ENCODE measurements at places on chromosomes 16 and 17.

DNA sequence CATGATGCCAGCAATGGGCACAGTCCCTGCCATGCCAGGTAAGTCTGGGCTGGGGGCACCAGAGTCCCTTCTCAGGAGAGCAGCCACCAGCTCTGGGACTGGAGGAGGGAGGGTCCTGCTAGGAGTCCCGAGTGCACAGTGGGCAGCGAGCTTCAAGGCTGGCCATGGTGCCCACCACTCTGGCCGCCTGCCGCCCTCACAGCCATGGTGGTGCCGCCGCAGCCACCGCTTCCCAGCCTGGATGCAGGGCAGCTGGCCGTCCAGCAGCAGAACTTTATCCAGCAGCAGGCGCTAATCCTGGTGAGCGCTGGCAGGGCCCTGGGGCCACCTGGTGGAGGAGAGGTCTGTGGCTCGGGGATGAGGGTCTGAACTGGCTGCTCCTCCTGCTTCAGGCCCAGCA lies 17.9 kb upstream of the SMIM5 start:
- no peak for DNase-seq

DNA sequence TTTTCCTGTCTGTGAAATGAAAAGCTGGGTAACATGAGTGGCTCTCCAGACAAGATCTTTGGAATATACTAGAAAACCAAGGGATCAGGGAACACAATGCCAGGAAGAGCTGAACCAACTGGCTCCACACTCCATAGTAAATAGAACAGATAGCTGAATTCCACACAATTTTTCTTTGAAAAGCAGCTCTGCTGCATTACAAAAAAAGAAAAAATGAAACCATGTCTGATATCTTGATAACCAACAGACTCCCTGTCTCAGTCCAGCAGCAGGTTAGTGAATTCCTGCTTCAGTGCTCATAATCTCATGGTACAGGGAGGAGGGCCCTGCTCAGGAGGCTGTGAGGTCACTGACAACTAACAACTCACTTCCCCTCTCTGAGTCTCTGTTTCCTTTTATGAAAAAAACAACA lies 97.1 kb downstream of the CDH11 start:
- DNase-seq: no peak

DNA sequence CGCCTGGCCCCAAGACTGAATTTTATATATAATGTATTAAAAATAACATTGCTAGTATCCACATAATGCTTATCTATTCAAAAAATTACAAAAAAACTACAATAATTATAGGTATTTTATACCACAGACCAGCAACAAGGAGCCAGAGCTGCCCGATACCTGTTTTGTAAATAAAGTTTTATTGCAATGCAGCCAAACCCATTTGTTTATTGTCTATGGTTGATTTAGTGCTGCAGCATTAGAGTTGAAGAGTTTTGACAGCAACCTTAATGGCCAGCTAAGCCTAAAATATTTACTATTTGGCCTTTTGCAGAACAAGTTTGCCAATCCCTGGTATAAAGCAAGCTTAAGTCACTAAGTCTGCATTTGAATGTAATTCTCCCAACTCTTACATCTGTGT lies 5.6 kb downstream of the MEIOC start:
- DNase-seq: no peak

GRCh38 chr16:79843631-79844043 lies 243.1 kb upstream of the MAF start:
- no peak for DNase-seq

GRCh38 chr17:7744416-7744815 lies 26.9 kb downstream of the DNAH2 start:
- DNase-seq: no peak

- no peak for DNase-seq
Measured at GRCh38 chr16:74561626-74562025, 45.3 kb downstream of the GLG1 start.

GRCh38 chr17:14921936-14922335 lies 343.2 kb downstream of the PMP22 start:
- DNase-seq: no peak

GRCh38 chr17:142102-142661 lies 4.8 kb downstream of the SCGB1C2 start:
- DNase-seq: peak; percentile 29
